ENCODE measurements at places on chromosomes 3 and 15.

DNA sequence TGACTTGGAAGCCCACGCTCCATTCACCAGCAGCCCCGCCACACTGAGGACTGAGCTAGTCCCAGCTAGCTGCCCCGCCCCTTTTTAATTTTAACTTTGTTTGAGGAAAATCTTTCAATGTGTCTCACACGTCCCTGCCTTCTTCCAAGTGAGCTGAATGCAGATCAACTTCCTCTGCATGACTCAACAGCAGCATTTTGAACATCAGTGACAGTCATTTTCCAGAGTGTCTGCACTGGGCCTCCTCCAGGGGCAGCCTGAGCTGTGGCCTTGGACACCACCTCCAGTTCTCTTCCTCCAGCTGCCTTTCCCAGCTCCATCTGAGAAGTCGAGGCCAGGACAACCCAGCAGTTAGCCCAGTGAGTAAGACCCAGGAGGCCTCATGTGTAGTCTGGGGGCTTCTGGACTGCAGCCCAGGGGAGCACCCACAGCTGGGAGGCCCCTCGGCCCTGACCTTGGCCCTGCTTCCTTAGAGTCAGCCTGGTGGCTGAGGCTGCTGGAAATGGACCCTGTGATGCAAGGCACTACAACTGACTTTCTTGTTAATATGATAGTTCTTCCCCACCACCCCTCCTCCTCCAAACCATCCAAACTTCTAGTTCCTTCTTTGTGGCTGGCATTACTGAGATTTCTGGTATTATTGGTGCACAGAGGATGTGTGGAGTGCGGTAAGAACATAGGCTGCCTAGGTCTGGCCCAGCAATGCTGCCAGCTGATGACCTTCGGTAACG is 21.4 kb upstream of the ESYT3 start:
- DNase-seq: peak; percentile 22

GRCh38 chr15:40943764-40944365 is 9.4 kb upstream of the CHAC1 start:
- no peak for DNase-seq

GRCh38 chr3:159239059-159239458 is 437.2 kb downstream of the MFSD1 start:
- DNase-seq: no peak

GRCh38 chr15:64836023-64836536 is 5.6 kb upstream of the PLEKHO2 start:
- DNase-seq: no peak

- DNase-seq: no peak
Observed at GRCh38 chr3:10565814-10566213, 60.4 kb upstream of the ATP2B2 start.

- DNase-seq: no peak
Observed at GRCh38 chr3:188649521-188649920, 495.6 kb downstream of the LPP start.

Measured in Kasumi-1 (cell line).